Small intestine (tissue), 16 donors: ENCODE measurements at places on chromosomes 6 and 20. TPM values are rescaled to one million over a fixed set of nuclear protein-coding genes. Genes with fewer than 3 reads are reported as not detected.

GRCh38 chr20:46741924-46742668, 32.6 kb downstream of the SLC2A10 start:
- H3K4me1 ChIP-seq = no peaks in the 10 kb centered on the region
- no peak overlapping the region for H3K27ac ChIP-seq
- no peaks in the 10 kb centered on the region for H3K36me3 ChIP-seq
- H3K4me3 ChIP-seq = no peak overlapping the region
- H3K27me3 ChIP-seq = peaks cover 5% of the 10 kb centered on the region

DNA sequence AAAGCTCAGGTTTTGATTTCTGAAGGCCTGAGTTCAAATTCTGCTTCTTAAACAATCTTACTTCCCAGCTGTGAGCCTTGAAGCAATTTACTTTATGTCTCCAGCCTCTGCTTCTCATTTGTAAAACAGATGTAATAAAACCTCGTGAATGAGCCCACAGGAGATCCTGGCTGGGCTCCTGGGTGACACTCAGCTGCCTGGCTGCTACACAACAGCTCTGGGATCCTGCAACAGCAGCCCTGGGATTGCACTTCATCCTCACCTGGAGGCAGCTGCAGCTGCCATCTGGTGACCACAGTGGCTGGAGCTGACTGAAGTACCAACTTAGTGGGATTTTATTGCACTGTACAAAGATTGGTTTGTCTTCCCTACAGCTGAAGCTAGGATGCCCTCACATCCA, 98.6 kb downstream of the NDUFAF5 start:
- no peaks in the 10 kb centered on the region for H3K4me1 ChIP-seq
- DNase-seq = peak; percentile 2
- no peaks in the 10 kb centered on the region for H3K36me3 ChIP-seq
- H3K27ac ChIP-seq = no peak overlapping the region
- H3K27me3 ChIP-seq = no peaks in the 10 kb centered on the region

GRCh38 chr20:50762435-50763220, 31.2 kb downstream of the PARD6B start:
- no peak overlapping the region for H3K4me3 ChIP-seq
- H3K4me1 ChIP-seq = no peaks in the 10 kb centered on the region
- H3K36me3 ChIP-seq = no peaks in the 10 kb centered on the region
- no peak overlapping the region for H3K27ac ChIP-seq

GRCh38 chr6:36121787-36122494, 8.4 kb upstream of the MAPK13 start:
- peak overlapping the region; percentile 87 for H3K27ac ChIP-seq
- no peak for DNase-seq
- H3K36me3 ChIP-seq = no peaks in the 10 kb centered on the region
- H3K27me3 ChIP-seq = no peaks in the 10 kb centered on the region

DNA sequence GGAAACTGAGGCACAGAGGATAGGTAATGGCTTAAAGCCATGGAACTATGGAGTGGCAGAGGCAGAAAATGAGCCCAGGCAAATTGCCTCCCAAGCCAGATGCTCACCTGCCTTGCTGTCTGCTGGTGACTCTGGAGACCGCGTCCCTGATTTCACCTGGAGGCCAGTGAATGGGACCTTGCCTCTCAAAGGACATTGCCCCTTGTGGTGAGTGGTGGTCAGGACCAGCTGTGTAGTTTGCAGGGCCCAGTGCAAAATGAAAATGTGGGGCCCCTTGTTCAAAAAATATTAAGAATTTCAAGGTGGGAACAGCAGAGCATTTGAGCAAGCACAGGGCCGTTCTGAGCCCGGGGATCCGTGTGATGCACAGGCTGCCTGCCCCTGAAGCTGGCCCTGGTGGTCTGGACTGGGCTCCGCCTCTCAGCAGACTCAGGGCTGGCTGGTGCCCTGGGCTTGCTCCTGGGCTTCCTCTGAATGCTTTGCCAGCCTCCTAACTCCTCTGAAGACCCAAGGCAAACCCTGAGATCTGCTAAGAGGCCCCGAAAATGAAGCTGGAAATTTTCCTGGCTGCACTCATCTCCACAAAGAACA, 19.8 kb upstream of the KCNG1 start:
- H3K4me1 ChIP-seq = no peaks in the 10 kb centered on the region
- H3K36me3 ChIP-seq = no peaks in the 10 kb centered on the region
- H3K27me3 ChIP-seq = no peaks in the 10 kb centered on the region
- DNase-seq = no peak
- H3K27ac ChIP-seq = no peak overlapping the region

GRCh38 chr6:5167501-5167900, 82.4 kb downstream of the PPP1R3G start:
- H3K27ac ChIP-seq = no peak overlapping the region

GRCh38 chr6:90249458-90249857, 47.2 kb downstream of the BACH2 start:
- no peak for DNase-seq
- H3K27ac ChIP-seq = no peak overlapping the region
- no peaks in the 10 kb centered on the region for H3K27me3 ChIP-seq

DNA sequence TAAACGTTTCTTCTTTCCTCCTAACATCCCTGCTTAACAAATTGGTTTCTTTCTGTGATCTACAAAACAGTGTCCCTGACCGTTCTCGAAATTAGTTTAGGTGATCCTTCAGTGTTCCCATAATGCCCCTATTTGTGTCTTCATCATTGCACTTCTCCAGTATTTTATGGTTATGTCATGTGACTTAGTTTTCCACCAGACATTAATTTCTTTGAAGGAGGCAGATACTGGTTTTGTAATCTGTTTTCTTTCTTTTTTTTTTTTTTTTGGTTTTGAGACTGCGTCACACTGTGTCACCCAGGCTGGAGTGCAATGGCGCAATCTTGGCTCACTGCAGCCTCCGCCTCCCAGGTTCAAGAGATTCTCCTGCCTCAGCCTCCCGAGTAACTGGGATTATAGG, 49.2 kb downstream of the FAM217A start:
- no peak overlapping the region for H3K4me3 ChIP-seq
- peaks cover 11% of the 10 kb centered on the region for H3K4me1 ChIP-seq
- H3K27me3 ChIP-seq = no peaks in the 10 kb centered on the region
- H3K36me3 ChIP-seq = peaks cover 13% of the 10 kb centered on the region

- no peak for DNase-seq
- no peak overlapping the region for H3K4me3 ChIP-seq
- H3K4me1 ChIP-seq = no peaks in the 10 kb centered on the region
- H3K27me3 ChIP-seq = no peaks in the 10 kb centered on the region
- H3K36me3 ChIP-seq = no peaks in the 10 kb centered on the region
- no peak overlapping the region for H3K27ac ChIP-seq
Observed at GRCh38 chr6:99285881-99286280, 63.6 kb downstream of the FAXC start.

GRCh38 chr6:146595972-146596731, 2.6 kb upstream of the ADGB start:
- H3K27ac ChIP-seq = no peak overlapping the region
- DNase-seq = no peak
- H3K4me1 ChIP-seq = no peaks in the 10 kb centered on the region
- H3K4me3 ChIP-seq = no peak overlapping the region
- H3K27me3 ChIP-seq = no peaks in the 10 kb centered on the region
- no peaks in the 10 kb centered on the region for H3K36me3 ChIP-seq

DNA sequence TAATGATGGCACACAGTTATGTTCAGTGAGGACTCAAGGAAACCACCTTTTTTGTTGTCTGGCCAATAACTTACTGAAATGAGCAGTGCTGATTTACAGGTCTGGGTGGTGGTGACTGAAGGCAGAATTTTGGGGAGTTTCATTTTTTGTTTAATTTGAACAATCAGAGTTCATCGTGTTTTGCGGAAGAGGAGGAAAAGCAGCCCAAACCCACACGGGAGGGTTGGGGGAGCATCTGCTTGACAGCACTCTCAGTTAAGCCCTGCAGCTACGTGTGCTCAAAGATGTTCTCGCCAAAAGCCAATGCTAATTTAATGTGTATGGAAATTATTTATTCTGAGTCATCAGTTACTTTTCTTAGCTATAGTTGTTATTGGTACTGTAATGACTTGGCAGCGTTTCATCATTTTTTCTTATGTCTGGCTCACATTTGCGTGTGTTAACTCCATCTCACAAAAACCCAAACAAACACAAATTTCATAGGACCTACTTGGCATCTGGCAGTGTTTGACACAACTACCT, 89.2 kb downstream of the UST start:
- H3K4me3 ChIP-seq = no peak overlapping the region
- no peaks in the 10 kb centered on the region for H3K4me1 ChIP-seq
- H3K27ac ChIP-seq = no peak overlapping the region

- H3K27me3 ChIP-seq = peaks cover 15% of the 10 kb centered on the region
- no peaks in the 10 kb centered on the region for H3K36me3 ChIP-seq
- no peaks in the 10 kb centered on the region for H3K4me1 ChIP-seq
- no peak for DNase-seq
- H3K4me3 ChIP-seq = no peak within 1 kb of the TSS
- H3K27ac ChIP-seq = no peak within 1 kb of the TSS
Observed at GRCh38 chr6:56246881-56247653, at the start of gene COL21A1. Gene COL21A1, minus strand, starts transcription at chr6:56247580. Its CDS starts 64,962 bp downstream, at chr6:56182618.

GRCh38 chr20:10357061-10357708, 76.8 kb downstream of the MKKS start:
- no peaks in the 10 kb centered on the region for H3K27me3 ChIP-seq
- no peaks in the 10 kb centered on the region for H3K36me3 ChIP-seq
- H3K4me1 ChIP-seq = no peaks in the 10 kb centered on the region
- DNase-seq = no peak
- no peak overlapping the region for H3K4me3 ChIP-seq

DNA sequence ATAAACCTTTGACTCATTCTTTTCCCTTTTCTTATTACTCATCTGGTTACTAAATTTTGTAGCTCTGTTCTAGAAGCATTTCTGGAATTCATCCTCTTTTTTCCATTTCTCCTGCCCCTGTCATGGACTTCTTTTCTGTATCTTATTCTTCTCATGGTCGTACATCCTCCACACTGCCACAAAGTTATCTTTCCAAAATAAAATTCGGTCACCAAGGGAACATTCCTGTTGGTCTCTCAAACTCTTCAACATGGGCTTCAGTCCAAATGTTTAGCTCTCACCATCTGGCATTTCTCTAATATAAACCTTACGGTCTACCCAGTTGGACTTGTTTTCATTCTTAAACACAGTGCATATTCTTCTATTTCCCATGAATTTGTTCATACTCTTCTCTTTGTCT, 428.8 kb upstream of the ID4 start:
- DNase-seq = no peak
- H3K27me3 ChIP-seq = no peaks in the 10 kb centered on the region
- no peak overlapping the region for H3K27ac ChIP-seq
- H3K4me1 ChIP-seq = no peaks in the 10 kb centered on the region

GRCh38 chr6:143753678-143754077, 75.9 kb downstream of the PHACTR2 start:
- H3K4me3 ChIP-seq = no peak overlapping the region
- no peaks in the 10 kb centered on the region for H3K4me1 ChIP-seq
- no peaks in the 10 kb centered on the region for H3K27me3 ChIP-seq
- DNase-seq = no peak
- H3K36me3 ChIP-seq = no peaks in the 10 kb centered on the region
- H3K27ac ChIP-seq = no peak overlapping the region

GRCh38 chr6:79498842-79499241, 38.4 kb downstream of the LCA5 start:
- no peak overlapping the region for H3K27ac ChIP-seq
- no peak for DNase-seq
- no peaks in the 10 kb centered on the region for H3K36me3 ChIP-seq
- no peaks in the 10 kb centered on the region for H3K4me1 ChIP-seq

- H3K27me3 ChIP-seq = no peaks in the 10 kb centered on the region
- DNase-seq = peak; percentile 61
- H3K4me3 ChIP-seq = no peak overlapping the region
- H3K27ac ChIP-seq = no peak overlapping the region
- H3K4me1 ChIP-seq = peaks cover 2% of the 10 kb centered on the region
Observed at GRCh38 chr20:5128886-5129285, 2.1 kb downstream of the CDS2 start.

DNA sequence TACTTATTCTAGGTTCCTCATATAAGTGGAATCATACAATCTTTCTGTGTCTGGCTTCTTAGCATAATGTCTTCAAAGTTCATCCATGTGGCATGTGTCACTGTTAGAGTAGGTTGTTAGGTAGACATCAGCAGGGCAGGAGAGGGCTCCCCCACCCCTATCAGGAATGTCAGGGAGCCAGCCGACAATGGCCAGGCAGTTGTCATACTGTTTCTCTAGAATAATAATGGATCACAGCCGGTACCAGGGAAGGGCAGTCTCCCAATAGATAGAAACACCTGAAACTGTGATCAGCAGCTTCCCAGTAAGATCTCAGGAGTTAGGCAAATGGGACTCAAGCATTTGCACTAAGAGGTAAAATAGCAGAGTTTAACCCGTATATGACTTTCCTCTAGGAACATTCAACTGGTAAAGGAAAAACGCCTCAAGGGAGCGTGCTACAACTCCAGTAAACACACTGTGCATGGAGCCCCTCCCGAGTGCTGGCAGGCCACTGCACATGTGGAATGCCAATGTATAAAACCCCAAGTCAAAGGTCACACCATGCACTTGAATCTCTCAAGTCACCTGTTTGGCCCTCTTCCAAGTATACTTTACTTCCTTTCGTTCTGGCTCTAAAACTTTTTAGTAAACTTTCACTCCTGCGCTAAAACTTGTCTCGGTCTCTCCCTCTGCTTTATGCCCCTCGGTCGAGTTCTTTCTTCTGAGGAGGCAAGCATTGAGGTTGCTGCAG, 29.8 kb upstream of the SIRT5 start:
- no peaks in the 10 kb centered on the region for H3K27me3 ChIP-seq
- H3K4me3 ChIP-seq = no peak overlapping the region
- peak overlapping the region; percentile 3 for H3K27ac ChIP-seq
- H3K4me1 ChIP-seq = no peaks in the 10 kb centered on the region

GSTA3 gene
- not detected for polyA plus RNA-seq

DDO gene
- polyA plus RNA-seq = 8.5 TPM

C6orf58 gene
- not detected for polyA plus RNA-seq

ACSS1 gene
- 27.9 TPM for polyA plus RNA-seq

EBF4 gene
- polyA plus RNA-seq = 0.67 TPM

LST1 gene
- polyA plus RNA-seq = 37.0 TPM

VSX1 gene
- polyA plus RNA-seq = not detected

SOBP gene
- polyA plus RNA-seq = 1.1 TPM

BANF2 gene
- not detected for polyA plus RNA-seq
